Fibroblast of pulmonary artery (primary cell): ENCODE measurements at places on chromosomes 11 and 22.
A peak's percentile ranks its signal among the peaks of the same experiment; 100 is the strongest.

DNA sequence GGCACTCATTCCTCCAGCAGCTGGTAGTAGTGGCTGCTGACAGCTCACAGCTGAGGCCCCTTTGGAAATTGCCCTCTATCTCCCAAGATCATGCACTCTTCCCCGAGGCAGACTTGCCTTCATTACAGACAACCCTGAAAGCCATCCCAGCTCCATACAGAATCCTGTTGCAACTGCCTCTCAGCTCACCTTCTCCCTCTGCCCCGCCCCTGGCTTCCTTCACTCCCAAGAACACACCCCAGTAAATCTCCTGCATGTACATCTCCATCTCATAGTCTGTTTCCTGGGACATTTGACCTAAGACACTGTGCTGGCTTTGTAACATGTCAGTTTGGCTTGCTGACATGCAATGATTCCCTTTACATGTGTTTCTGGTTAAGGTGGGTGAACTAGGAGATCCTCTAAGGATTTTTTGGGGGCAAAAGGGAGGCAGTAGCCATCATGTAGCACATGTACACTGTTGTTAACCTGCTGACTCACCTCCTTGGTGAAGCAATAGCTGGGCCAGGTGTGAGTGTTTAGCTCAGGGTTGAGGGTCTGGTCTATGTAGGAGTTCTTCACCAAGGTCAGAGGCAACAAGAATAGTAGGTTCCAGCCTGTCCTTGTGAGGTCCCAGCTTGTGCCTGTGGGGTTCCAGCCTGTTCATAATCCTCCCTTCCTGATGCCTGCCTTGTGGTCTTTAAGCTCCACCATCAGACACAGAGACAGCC, 179.6 kb downstream of the CSNK2A3 start:
- DNase-seq = no peak

DNA sequence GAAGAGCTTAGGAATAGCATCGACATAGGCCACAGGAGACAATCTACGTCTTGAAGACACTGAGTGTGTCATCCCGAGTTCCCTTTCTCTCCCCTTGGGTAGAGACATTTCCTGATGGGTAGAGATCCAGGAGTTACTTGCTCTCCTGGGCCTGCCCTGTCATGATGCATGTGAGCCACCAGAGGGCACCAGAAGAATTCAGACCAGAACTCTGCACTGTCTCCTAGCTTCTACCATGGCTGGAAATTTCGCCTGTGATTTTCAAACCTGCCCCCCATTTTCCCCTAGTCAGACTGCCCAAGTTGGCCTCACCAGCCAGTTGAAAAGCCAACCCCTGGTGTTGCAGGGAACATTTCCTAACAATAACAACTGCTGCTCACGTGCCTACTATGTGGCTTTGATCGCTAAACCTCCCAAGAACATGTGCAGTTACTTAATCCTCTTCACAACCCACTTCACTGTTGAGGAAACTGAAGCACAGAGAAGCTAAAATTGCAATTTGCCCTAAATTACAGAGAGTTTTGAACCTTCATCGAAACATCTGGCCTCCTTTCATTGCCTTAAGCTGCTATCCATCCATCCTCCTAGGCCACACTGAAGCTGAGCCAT, 47.2 kb downstream of the C11orf58 start:
- DNase-seq = peak; percentile 83

DNA sequence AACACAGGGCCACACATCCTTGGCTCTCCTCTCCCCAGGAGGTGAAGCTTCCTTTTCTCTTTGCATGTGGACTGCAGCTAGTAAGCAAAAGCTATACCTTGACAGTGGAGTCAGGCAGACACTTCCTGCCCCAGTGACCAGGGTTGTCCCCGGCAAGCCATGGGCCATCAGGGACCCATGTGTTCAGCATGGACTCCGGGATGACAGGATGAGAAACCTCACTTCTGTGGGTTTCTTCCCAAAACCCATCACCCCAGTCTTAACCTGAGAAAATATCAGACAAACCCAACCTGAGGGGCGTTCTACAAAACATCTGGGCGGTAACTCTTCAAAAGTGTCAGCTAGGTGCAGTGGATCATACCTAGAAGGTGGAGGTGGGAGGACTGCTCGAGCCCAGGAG, 40.2 kb downstream of the GNB1L start:
- no peak for DNase-seq

DNA sequence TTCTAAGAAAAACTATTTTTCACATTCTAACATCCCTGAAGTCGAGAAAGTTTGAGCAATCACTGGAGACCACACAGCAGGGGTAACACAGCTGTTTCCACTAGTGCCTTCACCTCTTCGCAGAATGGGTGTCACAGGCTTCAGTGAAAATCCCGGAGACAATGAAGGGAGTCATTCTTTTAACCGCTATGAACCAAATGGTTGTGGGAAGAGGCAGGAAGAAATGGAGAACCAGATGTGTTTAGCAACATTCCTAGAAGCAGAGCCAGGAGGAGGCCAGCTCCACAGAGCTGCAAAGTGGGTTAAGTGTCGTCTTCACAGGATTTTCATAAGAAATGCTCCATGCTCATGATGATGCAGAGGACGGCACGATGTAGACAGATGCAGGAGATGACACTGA, 221.1 kb downstream of the LARGE1 start:
- no peak for DNase-seq

DNA sequence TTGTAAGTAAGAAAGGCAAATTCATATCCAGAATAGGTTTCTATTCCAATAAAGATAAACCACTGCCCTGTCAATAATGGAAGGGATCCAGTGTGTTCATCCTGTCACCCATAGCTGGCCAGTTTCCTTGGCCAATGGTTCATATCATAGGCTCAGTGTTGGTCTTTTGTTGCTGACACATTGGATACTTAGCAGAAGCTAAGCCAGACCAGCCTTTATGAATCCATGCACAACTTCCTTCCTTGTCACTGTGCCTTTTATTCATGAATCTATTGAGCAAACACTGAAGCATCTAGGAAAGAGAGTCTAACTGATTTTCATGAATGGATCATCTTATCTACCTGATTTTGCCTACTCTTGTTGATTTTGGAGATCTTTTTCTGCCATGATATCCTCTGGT, 20.0 kb downstream of the OR2AT4 start:
- no peak for DNase-seq

DNA sequence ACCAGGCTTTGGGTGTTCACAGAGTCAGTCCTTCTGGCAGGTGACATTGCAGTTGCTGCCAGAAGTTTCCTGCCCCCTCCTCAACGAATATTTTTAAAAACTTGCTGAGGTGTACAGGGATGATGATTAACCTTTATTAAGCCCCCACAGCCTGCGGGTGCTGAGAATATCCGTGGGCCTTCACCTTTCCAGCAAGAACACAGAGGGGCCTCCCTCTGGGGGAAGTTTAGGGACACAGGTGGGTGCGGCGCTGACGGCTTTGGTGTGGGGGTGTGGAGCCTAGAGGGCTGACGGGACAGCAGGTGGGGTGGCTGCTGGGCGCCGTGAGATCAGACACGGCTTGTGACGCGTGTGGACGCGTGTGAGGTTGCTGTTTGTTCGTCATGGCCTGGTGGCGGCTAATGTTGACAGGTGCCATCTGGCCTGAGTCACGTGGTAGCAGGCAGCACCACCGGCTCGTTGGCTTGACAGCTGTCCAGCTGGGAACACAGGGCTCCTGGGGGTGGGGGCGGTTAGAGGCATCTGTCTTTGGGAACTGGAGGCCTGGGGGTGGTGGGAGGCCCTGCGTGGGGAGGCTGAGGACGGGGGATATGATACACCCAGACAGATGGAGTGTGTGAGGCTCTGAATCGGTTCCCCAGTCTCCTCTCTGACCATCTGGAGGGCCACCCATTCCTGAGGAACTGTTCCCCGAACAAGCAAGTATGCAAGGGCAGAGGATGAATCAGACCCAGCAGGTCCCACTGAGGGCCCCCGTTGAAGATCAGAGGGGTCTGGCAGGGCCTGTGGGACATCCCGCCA, 12.5 kb upstream of the LRRC10B start:
- DNase-seq = peak; percentile 23

GRCh38 chr11:114148013-114148382, 88.5 kb downstream of the ZBTB16 start:
- DNase-seq = peak; percentile 56

DNA sequence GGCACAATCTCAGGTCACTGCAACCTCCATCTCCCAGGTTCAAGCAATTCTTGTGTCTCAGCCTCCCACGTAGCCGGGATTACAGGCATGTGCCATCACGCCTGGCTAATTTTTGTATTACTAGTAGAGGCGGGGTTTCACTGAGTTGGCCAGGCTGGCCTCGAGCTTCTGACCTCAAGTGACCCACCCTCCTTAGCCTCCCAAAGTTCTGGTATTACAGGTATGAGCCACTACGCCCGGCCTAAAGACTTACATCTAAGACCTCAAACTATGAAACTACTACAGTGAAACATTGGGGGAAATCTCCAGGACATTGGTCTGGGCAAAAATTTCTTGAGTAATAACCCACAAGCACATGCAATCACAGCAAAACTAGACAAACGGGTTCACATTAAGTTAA, 13.8 kb upstream of the FAM181B start:
- DNase-seq = no peak

- DNase-seq = no peak
These were observed at the start of gene LRP4 for GRCh38 chr11:46918083-46918787. LRP4 (minus strand) TSS chr11:46918550; CDS start chr11:46918379, 171 bp downstream.

- DNase-seq = no peak
These were observed 29.1 kb downstream of the TREH start for GRCh38 chr11:118650366-118650765.

DNA sequence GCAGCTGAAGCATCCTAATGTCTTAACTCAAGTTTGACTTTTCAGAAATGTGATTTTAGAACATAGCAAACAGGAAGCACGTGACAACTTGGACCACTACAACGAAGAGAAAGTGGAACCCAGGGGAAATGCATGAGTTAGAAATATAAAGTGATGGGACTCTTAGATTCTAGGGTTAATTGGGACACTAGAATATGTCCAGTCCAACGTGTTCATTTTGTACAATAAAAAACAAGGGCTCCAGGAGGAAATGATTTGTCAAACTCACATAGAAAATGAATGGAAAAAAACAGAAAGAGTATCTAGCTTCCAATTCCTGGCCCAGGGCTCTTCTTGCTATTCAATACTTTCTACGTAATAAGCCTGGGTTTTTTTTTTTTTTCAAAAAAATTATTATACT, 30.7 kb downstream of the TIMP3 start:
- DNase-seq = no peak
